Stimulated activated CD8-positive, alpha-beta memory T cell treated with anti-CD3 and anti-CD28 coated beads, Interleukin-12 subunit alpha, Interleukin-12 subunit beta, amount 100 ng/mL, for 1 hour (primary cell): ENCODE measurements at places on chromosomes 2 and 18.

DNA sequence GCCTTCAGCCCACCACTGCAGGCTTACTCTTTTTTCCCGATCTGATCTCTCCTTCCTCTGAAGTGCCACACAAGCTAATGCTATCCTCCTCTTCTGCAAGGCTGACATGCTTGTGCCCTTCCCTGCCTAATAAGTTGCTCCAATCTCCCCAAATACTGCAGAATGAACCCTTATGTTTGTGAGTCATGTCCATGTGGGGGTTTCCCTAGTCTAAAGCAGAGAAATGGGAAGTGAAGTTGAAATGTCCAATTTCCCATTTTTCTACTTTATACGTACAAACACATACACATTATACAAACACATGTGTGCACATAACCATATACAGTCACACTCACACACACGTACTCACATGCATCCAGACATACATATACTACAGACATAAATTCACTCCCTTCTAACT, 288.1 kb upstream of the CELF4 start:
- no peak for DNase-seq

DNA sequence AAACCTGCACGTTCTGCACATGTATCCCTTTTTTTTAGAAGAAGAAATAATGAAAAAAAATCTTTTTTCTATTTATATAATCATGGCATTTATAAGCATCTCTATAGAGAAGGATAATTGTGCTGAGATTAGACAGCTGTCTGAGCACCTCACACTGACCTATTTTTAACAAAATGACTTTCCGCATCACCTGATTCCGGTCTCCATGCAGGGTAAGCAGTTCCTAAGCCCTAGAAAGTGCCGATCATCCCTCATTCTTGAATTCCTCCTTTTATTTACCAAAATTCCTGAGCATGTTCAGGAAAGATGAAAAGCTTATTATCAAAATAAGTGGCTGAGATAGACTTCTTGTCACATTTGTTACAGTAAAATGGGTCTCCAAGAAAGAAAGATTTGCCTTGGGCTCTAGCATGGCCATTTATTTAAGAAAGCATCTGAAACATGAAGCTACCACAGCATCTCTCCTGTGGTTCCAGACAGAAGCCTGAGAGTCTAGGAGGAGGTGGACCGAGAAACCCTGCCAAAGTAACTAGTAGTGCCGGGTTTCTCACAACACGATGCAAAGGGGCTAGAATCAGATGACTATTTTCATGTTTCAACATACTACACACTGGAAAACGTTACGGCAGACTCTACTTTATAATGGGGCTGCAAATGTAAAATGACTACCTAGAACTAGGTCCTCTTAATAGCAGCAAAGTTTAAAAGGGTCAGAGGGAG, 670 bp downstream of the GKN1 start:
- DNase-seq, result no peak

DNA sequence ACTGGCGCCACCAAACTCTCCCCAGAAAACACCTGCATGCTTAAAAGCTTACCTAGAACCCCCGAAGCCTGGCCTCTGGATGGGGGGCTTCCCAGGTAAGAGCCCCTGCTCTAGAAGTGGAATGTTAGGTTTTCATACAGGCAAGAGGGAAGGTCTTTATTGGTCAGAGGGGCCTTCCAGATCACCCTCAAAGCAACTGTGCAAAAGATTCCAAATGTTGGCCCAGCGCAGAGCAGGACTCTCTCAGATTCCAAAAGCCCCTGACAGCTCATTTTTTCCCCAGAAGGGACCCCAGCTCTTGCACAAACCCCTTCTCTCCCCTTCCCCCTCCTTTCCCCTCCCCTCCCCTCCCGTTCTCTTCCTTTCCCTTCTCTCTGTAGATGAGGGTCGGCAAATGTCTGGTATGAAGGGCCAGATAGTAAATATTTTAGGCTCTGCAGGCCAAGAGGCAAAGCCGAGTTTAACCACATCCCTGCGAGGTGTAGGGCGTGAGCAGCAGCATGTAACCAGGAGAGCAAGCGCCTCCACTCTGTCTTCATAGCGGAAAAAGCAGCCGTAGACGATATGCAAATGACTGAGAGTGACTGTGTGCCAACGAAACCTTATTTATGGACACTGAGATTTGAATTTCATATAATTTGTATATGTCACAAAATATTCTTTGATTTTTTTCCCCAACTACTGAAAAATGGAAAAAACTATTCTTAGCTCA, 116.9 kb downstream of the SMAD7 start:
- DNase-seq, result no peak

DNA sequence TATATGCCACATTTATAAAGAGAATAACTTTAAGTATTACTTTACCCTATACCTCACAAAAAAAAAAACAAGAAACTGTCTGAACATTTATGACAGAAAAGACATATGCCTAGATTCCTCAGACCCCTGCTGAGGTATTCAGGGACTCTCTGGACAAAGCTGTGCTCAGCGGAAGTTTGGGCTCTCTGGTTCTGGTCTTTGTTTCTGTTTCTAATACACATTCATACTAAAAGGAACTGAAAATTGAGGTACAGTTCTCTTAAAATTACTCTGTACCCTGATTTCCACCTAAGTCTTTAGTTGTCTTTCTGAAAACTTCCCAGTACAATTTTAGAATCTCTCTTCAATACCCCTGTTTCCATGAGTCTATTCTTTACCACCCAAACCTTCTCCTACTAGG, 160.3 kb downstream of the IKZF2 start:
- no peak for DNase-seq

DNA sequence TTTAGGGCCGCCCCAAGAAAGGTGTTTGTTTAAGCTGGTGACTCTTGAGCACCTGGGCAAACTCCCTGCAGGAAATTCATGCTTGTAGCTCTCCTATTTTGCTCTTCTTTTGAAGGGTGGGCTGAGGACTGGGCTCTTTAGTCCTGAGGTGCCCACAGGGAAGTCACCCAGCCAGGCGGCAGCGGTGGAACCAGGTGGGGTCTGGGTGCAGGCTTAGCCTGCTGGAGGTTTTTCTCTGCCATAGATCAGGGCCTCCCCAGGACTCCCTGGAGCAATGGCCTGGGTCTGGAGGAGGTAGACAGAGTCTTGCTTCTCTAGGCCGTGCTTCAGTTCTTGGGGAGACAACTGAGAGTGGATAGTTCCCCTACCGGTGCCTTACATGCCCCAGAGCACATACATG, 99.9 kb downstream of the CLIP4 start:
- DNase-seq, result no peak

GRCh38 chr2:119208791-119209203, 14.8 kb upstream of the STEAP3 start:
- DNase-seq, result no peak

- no peak for DNase-seq
Observed at GRCh38 chr2:235005603-235006259, 53.9 kb downstream of the SH3BP4 start.

DNA sequence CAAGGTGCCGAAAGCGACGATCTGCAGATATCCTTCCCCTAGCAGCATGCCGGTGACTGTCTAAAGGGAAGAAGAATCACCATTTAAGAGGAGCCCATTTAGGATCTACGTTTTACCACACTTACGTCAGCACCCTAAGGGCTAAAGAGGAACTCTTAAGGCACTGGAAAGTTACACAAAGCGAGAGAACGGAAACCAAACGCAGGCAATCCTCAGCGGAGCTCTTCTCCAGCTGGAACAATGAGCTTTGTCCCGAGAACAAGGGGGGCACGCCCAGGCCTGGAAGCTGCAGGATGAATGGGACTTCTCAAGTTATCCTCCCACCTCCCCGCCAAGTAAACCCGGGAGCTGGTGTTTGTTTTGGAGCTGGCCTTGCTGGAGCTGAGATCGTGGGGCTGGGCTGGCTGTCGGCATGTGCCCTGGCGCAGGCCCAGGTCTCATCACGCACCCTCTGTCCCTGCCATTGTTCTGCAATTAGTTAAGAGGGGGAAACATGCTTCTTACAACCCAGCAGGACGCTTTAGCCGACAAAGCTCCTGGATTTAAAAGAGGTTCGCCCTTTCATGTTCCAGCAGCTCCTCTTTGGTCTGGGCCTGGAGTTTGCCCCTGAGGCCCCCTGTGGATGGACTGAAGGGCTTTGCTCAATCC, 36.4 kb downstream of the PXDN start:
- no peak for DNase-seq

DNA sequence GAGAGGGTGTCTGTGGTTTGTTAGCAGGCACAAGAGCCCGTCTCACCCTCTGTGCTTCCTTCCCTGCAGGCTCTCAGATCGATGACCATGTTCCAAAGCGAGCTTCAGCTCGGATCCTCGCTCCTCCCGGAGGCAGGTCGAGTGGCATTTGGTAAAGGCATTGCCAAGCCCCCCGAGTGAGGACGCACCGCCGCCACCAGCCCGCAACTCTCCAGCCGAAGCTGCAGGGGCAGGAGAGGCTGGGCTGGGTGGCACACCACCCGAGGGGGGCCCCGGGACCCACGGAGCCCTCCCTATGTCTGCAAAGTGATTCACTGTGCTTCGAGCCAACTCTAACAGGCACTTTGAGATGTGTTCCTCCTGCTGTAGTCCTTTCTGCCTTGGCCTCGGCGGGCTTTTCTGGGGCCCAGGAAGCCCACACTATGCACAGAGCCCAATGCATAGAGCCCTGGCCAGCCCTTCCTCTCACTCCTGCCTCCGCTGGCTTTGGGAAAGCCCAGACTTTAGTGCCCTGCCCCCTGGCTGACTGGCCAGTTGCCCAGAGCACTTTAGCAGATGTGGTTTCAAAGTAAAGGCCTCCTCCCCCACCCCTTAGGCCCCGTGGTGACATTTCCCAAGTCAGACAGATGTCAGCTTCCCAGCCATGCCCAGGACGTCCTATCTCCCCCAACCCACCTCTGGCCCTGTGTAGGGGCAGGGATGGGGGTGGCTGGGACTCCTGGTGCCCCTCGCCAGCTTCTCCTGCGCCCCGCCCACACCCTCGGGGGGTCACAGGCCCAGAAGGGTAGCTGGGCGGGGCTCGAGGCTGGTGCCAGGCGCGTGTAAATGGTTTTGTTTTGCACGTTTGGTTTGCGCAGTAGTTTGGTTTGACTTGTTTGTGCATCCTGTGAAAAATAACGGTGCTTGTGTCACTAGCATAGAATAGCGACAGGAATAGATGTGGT, 23.3 kb upstream of the MAPRE3 start:
- DNase-seq, result no peak

GRCh38 chr2:195756218-195756942, 99.4 kb downstream of the SLC39A10 start:
- DNase-seq, result no peak

DNA sequence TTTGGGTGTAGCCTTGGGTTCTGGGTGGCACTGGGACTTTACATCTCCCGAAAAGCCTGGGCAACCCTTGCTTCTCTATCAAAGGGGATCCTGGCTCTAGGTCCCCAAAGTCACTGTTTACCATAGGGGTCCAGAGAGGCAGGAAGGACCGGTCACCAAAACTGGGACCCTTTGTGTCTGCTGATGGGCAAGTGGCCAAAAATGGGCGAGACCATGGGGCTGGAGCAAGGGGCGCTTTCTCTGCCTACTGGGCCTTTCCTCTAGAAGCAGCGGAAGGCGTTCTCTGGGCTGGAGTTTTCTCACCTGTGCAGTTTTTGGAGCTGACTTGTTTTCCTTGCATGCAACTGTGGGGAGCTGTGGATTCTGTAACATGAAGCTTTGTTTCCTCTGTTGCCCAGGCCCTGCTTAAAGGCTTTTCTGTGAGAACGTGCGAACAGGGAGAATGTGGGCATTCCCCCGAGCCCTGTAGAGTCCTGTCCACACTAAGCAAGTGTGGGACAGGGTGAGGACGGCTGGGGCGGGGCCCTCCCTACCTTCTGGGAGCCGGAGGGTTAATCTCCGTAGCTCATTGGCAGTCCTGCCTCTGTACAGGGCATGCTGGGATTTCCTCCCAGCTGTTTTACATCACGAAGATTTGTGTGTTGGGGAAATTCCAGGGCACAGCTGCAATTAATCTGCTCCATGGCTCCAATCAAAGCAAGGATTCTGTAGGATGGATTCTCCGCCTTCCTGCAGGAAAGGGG, 50.2 kb downstream of the TGOLN2 start:
- no peak for DNase-seq

DNA sequence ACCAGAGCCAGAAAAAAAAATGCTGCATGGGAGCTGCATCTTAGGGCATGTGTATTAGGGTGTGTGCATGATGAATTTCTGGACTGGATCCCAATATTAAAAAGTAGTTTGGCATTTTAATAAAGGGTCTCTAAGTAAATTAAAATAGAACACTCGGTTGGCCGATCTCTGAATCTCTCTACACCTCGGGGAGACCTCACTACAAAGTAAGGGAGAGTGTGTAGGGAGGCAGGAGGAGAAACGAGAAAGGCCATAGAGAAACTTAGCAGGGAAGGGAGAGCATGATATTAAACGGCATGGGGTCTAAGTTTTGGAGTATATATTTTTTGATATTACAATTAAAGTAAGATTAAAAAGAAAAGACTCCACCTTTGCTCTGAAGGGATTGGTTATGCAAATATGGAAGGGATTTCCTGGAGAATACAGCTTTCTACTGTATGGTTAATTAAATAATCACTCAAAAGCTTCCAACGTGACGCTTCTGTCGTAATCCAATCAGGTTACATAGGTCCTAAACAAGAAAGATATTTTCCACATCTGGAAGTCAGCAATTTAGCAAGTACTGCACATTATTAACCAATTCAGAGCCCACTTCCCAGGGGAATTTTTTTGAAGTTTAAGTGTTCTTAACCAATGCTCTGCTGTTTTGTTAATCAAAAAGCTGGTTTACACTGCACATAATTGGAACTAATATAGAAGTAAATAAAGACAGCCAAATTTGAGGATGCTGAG, 1.0 kb upstream of the ZEB2 start:
- DNase-seq, result no peak

DNA sequence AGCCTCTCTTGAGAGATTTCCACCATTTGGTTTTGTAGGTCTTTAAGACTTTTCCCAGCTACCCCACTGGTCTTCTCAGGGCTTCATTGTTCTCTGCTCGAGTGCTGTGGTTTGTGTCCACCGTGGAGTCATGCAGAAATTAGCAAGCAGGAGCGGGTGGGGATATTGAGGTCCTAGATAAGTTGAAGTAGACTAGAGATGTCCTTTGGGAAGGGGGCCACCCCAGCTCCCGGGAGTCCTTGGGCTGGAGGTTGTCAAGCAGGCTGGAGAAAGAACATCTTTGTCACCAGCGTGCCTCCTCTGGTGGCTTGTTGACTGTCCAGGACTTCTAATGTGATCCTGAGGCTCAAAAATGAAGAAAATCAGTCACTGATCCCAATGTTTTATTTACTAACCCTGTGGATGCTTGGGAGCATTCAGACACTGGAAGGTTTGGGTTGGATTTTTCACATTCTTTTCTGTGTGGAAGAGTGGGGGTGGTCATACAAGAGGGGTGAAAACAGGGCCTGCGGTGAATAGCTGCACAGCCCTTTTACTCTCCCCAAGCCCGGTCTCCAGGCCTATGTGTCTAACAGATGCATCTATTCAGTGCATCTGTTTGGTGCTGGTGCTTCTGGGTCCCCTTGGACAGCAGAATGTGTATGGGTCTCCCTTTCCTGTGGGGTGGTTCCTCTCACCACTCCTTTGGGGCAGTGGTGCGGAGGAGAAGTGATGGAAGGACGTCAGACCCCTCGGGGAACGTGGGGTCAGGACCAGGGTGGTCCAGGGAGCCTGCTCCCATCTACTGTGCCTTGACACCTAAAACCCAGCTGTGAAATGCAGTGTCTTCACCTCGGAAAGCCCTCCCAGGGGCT, 208.1 kb downstream of the KLHL29 start:
- no peak for DNase-seq
